ENCODE measurements at places on chromosomes 5 and 9.

- no peak for DNase-seq
Observed at GRCh38 chr9:134359493-134360179, 33.4 kb downstream of the RXRA start.

DNA sequence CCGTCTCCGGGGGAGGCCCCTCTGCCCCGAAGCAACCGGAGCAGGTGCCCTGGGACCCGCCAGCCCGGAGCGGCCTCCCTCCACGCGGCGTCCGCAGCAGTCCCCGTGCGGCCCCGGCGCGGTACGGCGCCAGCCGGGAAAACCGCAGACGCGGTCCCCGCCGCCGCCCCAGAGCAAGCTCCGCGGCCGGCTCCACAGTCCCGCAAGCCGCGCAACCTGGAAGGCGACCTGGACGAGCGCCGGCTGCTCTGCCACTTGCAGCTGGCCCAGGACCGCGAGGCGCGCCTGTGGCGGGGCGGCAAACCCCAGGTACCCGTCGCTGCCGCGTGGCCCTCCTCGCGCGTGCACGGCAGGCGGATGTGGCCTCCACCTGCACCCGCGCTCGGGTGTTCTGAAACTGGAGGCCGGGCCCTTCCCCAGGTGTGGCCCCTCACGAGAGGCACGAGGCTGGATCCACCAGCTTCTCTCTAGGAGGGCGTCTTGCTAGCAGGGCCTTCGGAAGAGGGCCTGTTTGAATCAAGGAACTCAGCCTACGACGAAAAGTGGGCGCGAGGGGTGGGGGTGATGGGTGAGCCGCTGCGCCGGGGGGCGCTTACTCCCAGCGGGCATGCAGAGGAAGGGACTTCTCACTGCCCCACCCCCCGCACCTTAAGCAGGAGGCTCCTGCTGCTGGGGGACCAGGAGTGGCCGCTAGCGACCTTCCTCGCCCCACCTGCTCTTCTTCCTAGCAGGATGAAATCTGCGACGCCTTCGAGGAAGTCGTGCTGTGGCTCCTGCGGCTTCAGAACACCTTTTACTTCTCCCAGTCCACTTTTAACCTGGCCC, 602 bp downstream of the CCNI2 start:
- DNase-seq, result no peak

- DNase-seq, result no peak
Observed at GRCh38 chr9:37978983-37979382, 75.1 kb upstream of the SLC25A51 start.

GRCh38 chr5:14495301-14495700, 86.3 kb upstream of the OTULINL start:
- DNase-seq, result no peak

- no peak for DNase-seq
Observed at GRCh38 chr5:178327931-178328711, 95.5 kb upstream of the PHYKPL start.

GRCh38 chr9:99563364-99563763, 258.3 kb upstream of the NR4A3 start:
- DNase-seq, result no peak
